ENCODE measurements at places on chromosomes 2 and 18. TPM values are rescaled to one million over a fixed set of nuclear protein-coding genes. Genes with fewer than 3 reads are reported as not detected.

- no peak overlapping the region for H3K4me3 ChIP-seq
- no peak for DNase-seq
- no peaks in the 10 kb centered on the region for H3K36me3 ChIP-seq
- H3K27me3 ChIP-seq = no peaks in the 10 kb centered on the region
Observed at GRCh38 chr2:76498360-76498759, 787.6 kb upstream of the GCFC2 start.

GRCh38 chr18:79850731-79851130 lies 53.0 kb downstream of the KCNG2 start:
- no peak overlapping the region for H3K27ac ChIP-seq
- peaks cover 12% of the 10 kb centered on the region for H3K27me3 ChIP-seq
- H3K4me3 ChIP-seq = no peak overlapping the region
- DNase-seq = no peak
- peaks cover 1% of the 10 kb centered on the region for H3K4me1 ChIP-seq

DNA sequence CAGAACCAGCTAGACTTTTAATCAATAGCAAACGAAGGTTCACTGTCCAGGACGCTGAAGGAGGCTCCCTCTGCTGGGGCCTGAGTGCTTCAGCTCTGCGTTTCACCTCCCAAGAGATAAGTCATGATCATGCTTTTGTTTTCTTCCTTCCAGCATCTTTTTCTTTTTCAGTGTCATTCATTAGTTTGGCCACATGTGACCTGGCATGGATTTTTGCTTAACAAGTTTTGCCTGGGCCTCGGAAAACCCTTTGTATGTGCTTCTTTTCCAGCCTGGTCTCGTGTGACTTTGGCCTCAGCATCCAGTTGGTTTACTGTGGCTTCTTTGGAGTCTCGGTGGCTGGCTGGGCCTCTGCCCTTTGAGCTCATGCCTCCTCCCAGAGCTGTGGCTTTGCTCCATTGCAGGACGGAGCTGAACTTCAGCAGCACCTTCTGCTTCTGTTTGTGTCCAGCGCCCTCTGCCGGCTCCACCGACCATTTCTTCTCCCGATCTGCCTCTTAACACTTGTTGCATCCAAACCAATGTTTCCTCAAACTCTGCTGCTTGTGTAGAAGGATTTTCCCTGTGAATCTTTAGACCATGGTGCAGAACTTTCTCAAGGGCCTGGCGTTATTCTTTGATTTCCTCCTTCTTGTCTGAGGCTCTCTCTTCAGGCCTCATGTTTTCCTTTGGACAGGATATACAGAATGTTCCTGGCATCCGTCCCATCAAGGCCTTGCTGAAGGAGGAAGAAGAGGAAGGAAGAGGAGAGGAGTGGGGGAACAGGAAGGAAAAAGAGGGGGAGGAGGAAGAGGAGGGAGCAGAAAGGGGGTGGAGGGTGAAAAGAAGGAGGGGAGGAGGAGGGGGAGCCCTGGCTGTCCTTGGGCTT lies 23.6 kb upstream of the HES6 start:
- H3K4me3 ChIP-seq = peak overlapping the region; percentile 31
- H3K36me3 ChIP-seq = peaks cover 18% of the 10 kb centered on the region
- H3K27ac ChIP-seq = peak overlapping the region; percentile 94
- peaks cover 9% of the 10 kb centered on the region for H3K4me1 ChIP-seq
- DNase-seq = peak; percentile 67

GRCh38 chr2:111054791-111055691 lies 65.7 kb upstream of the BCL2L11 start:
- no peaks in the 10 kb centered on the region for H3K36me3 ChIP-seq
- no peak overlapping the region for H3K4me3 ChIP-seq
- no peak for DNase-seq
- peaks cover 7% of the 10 kb centered on the region for H3K4me1 ChIP-seq
- H3K27ac ChIP-seq = no peak overlapping the region

GRCh38 chr18:67305466-67305865 lies 211.1 kb downstream of the DSEL start:
- H3K4me1 ChIP-seq = no peaks in the 10 kb centered on the region
- no peak overlapping the region for H3K27ac ChIP-seq
- DNase-seq = no peak
- no peaks in the 10 kb centered on the region for H3K36me3 ChIP-seq

DNA sequence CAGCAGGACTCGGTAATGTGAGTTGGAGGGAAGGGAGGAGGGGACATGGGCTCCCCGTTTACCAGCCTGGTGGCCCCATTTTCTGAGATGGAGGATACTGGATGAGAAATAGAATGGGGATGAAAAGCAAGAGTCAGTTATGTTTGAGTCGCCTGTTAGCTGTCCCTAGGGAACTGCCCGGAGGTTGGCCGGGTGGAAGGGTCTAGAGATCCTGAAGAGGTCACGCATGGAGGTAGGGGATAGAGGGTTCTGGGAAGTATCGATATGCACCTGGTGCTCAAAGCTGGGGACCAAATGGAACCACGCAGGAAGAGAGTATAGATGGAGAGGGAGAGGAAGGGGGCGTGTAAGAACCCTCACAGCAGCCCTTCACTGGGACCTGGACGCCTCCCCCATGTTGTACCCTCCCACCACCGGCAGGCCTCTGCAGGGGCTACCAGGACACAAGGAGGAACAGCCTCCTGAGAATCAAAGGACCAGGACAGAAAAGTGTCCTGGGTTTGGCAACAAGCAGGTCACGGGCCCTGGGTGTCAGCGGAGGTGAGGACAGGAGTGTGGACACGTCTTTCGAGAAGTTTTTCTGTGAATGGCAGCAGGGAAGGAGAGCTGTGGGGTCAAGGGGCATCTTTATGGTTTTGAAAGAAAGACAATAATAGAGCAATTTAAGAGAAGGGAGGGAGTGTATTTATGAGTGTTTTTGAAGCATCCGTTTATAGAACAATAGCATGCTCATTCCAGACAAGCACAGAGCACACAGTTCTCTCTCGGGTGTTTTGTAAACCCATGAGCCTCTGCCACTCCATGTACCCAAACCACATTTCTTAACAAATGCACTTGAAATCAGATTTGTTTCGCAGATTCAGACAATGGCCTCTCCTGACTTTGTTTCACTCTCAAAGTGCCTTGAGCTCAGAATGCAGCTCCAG lies 132.2 kb downstream of the SMAD7 start:
- no peak overlapping the region for H3K27ac ChIP-seq
- no peak overlapping the region for H3K4me3 ChIP-seq
- no peaks in the 10 kb centered on the region for H3K4me1 ChIP-seq
- no peak for DNase-seq
- H3K36me3 ChIP-seq = peaks cover 11% of the 10 kb centered on the region

DNA sequence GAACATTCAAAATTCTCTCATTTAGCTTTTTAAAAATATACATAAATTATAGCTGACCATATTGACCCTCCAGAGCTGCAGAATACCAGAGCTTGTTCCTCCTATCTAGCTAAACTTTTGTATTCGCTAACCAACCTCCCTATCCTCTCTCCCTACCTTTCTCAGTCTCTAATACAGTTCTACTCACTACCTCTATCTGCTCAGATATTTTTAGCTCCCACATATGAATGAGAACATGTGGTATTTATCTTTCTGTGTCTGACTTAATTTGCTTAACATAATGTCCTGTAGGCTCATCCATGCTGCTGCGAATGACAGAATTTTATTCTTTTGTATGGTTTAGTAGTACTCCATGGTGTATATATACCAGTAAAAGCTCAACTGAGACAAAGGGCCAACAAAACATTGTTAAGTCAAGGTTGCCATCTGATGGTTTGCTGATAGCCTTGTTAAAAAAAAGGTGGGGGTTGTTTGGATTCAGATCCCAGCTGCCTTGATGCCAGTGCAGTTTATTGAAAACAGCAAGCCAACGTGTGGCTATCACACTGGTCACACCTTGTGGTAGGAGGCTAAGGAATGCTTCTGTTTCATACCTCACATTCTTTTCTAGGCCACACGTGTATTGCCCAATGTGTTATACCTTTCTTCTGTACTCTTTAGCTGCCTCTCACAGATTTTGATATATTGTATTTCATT lies 101.5 kb downstream of the VWA3B start:
- H3K4me3 ChIP-seq = no peak overlapping the region
- H3K27ac ChIP-seq = no peak overlapping the region
- H3K4me1 ChIP-seq = peaks cover 2% of the 10 kb centered on the region
- DNase-seq = no peak

GRCh38 chr2:102839668-102840388 lies 78.0 kb downstream of the TMEM182 start:
- no peaks in the 10 kb centered on the region for H3K27me3 ChIP-seq
- H3K36me3 ChIP-seq = no peaks in the 10 kb centered on the region

- H3K4me3 ChIP-seq = no peak overlapping the region
- peaks cover 10% of the 10 kb centered on the region for H3K4me1 ChIP-seq
- no peaks in the 10 kb centered on the region for H3K36me3 ChIP-seq
- H3K27me3 ChIP-seq = peaks cover 80% of the 10 kb centered on the region
Observed at GRCh38 chr2:117853873-117854272, 39.4 kb downstream of the DDX18 start.

GRCh38 chr2:38973266-38973665 lies 83.6 kb downstream of the ARHGEF33 start:
- H3K27ac ChIP-seq = no peak overlapping the region
- DNase-seq = no peak
- no peak overlapping the region for H3K4me3 ChIP-seq
- no peaks in the 10 kb centered on the region for H3K27me3 ChIP-seq

- H3K4me1 ChIP-seq = peaks cover 3% of the 10 kb centered on the region
- H3K4me3 ChIP-seq = no peak overlapping the region
- DNase-seq = no peak
- H3K27me3 ChIP-seq = no peaks in the 10 kb centered on the region
- H3K27ac ChIP-seq = no peak overlapping the region
- no peaks in the 10 kb centered on the region for H3K36me3 ChIP-seq
Observed at GRCh38 chr2:96065381-96065930, 30.7 kb upstream of the GPAT2 start.

DNA sequence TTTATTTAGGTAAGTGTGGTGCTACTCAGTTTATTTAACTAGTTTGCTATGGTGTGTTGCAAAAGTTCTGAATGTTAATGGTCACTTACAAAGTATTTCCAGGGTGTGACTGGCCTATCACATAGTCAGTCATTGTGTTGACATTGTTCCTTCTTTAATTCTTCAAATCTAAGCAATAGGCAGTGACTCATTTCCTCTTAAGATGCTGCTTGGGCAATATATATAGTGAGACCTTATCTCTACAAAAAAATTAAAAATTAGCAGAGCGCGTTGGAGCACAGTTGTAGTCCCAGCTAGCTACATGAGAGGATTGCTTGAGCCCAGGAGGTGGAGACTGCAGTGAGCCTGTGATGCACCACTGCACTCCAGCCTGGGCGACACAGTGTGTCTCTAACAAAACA lies 5.8 kb upstream of the CCDC88A start:
- H3K4me1 ChIP-seq = peaks cover 3% of the 10 kb centered on the region
- no peak for DNase-seq
- H3K4me3 ChIP-seq = no peak overlapping the region

GRCh38 chr18:36724169-36724568 lies 104.6 kb downstream of the TPGS2 start:
- no peaks in the 10 kb centered on the region for H3K36me3 ChIP-seq
- no peak overlapping the region for H3K27ac ChIP-seq
- H3K4me3 ChIP-seq = no peak overlapping the region
- H3K27me3 ChIP-seq = peaks cover 3% of the 10 kb centered on the region

GRCh38 chr2:65057391-65058052 lies 1.3 kb downstream of the CEP68 start:
- peak overlapping the region; percentile 85 for H3K27ac ChIP-seq
- H3K36me3 ChIP-seq = no peaks in the 10 kb centered on the region
- no peak for DNase-seq
- H3K4me3 ChIP-seq = peak overlapping the region; percentile 74

- no peak overlapping the region for H3K27ac ChIP-seq
- H3K4me3 ChIP-seq = no peak overlapping the region
- no peak for DNase-seq
- H3K36me3 ChIP-seq = no peaks in the 10 kb centered on the region
- peaks cover 6% of the 10 kb centered on the region for H3K27me3 ChIP-seq
Observed at GRCh38 chr2:88885275-88885674, 193.8 kb downstream of the RPIA start.

GRCh38 chr2:241645056-241645914 lies 7.8 kb downstream of the ATG4B start:
- peaks cover 9% of the 10 kb centered on the region for H3K4me1 ChIP-seq
- DNase-seq = no peak
- H3K4me3 ChIP-seq = no peak overlapping the region
- no peaks in the 10 kb centered on the region for H3K27me3 ChIP-seq

DNA sequence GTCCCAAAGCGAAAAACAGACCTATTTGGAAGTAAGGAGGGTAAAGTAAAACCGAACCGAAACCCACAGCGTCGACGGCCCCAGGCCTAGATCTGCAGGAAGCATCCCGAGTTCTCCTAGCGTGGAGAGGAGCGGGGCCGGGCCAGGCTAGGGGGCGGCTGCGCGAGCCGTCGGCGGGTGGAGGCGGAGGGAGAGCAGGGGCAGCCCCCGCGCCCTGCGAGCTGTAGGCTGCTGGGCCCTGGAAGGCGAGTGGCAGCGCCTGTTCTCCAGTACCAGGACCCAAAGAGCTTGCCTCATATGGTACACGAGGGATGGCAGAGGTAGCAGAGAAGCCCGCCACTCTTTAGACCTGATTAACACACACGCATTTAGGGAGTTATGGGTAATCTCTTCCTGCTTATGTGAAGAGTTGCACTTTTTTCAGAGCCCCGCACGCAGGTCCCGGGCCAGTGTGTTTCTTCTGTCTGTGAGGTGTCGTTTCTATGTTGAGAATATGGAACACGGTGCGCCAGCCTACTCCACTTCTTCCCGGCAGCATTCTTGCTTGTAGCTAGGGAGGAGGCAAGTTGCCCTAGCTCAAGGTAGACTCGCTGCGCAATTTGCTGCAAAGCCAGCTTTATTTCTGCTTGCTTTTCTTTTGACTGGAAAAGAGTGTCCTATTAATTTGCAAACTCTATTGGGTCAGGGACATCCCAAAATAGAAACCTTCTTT lies 71.1 kb downstream of the ARHGEF33 start:
- peaks cover 2% of the 10 kb centered on the region for H3K36me3 ChIP-seq
- DNase-seq = no peak
- H3K27me3 ChIP-seq = peaks cover 13% of the 10 kb centered on the region
- H3K4me1 ChIP-seq = no peaks in the 10 kb centered on the region
- no peak overlapping the region for H3K27ac ChIP-seq

OTOS gene
- not detected for total RNA-seq

NAT8 gene
- not detected for total RNA-seq

NOSTRIN gene
- total RNA-seq = 4.0 TPM

TDRD15 gene
- 0.04 TPM for total RNA-seq

BCL11A gene
- 47.9 TPM for total RNA-seq

UGT1A5 gene
- total RNA-seq = not detected

NAGK gene
- total RNA-seq = 115 TPM

ABCG8 gene
- total RNA-seq = not detected

COLEC11 gene
- total RNA-seq = not detected

SLC19A3 gene
- 36.4 TPM for total RNA-seq

EML6 gene
- total RNA-seq = 2.6 TPM

TMEM178A gene
- total RNA-seq = 28.7 TPM

CABYR gene
- total RNA-seq = 8.0 TPM

SERPINB11 gene
- total RNA-seq = not detected

MAP3K19 gene
- not detected for total RNA-seq
